ENCODE measurements at places on chromosomes 3 and 15.

GRCh38 chr15:71091601-71092000 is 23.7 kb upstream of the THSD4 start:
- DNase-seq = no peak

- DNase-seq = no peak
Measured at GRCh38 chr3:133167340-133168024, 129.3 kb downstream of the TMEM108 start.

GRCh38 chr3:52986938-52987337 is 58.9 kb downstream of the SFMBT1 start:
- DNase-seq = no peak

DNA sequence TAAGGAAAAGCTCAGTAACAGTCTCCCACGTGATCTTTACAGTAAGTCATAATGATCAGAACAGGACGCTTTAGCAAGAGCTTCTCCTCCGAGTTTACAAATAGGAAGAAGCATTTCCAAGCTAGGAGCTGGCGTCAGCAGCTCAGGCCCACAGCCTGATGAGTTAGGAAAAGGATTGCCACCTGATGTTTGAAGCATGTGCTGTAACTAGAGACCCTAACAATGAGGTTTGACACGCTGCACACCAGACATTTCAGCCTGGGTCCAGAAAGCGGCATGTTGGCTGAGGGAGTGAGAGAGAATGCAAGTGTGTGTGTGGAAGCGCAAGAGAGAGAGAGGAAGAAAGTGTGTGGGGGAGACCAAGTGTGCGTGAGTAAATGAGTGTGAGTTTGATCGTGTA is 47.3 kb downstream of the TLE3 start:
- no peak for DNase-seq

DNA sequence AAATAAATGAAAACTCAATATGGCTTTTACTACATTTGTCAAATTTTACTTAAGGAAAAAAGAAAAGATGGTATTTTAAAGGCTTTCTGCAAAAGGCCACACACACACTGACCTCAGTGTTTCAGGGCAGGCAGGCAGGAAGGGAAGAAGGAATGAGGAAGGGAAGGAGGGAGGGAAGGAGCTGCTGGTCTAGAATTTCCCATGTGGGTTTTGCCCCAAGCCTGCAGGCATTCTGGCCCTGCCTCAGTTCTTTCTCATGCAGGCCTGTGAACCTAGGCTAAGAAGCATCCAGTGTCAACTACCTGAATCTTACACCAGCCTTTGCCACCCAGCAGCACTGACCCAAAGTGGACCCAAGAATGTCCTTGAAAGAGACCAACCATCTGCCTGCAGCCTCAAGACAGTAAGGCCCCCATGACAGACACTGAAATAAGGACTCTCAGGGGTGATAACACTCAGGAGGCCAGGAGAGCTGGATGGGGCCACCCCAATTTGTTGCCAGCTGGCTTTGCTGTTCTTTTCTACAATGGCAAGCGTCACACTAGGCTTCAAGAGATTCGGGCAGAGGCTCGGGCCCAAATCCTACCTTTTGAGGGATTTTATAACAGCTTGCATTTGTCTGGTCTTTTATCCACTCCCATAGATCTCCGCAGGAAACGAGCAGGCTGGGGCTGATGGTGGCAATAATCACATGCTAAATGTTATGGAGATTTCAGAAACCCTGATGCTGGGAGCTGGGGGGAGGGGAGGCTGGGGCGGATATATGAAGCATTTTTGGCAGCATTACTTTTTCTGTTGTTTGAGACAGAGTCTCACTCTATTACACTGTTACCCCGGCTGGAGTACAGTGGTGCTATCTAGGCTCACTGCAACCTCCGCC is 51.4 kb downstream of the XXYLT1 start:
- DNase-seq = no peak

- no peak for DNase-seq
Measured at GRCh38 chr3:79490165-79491028, 277.4 kb downstream of the ROBO1 start.

DNA sequence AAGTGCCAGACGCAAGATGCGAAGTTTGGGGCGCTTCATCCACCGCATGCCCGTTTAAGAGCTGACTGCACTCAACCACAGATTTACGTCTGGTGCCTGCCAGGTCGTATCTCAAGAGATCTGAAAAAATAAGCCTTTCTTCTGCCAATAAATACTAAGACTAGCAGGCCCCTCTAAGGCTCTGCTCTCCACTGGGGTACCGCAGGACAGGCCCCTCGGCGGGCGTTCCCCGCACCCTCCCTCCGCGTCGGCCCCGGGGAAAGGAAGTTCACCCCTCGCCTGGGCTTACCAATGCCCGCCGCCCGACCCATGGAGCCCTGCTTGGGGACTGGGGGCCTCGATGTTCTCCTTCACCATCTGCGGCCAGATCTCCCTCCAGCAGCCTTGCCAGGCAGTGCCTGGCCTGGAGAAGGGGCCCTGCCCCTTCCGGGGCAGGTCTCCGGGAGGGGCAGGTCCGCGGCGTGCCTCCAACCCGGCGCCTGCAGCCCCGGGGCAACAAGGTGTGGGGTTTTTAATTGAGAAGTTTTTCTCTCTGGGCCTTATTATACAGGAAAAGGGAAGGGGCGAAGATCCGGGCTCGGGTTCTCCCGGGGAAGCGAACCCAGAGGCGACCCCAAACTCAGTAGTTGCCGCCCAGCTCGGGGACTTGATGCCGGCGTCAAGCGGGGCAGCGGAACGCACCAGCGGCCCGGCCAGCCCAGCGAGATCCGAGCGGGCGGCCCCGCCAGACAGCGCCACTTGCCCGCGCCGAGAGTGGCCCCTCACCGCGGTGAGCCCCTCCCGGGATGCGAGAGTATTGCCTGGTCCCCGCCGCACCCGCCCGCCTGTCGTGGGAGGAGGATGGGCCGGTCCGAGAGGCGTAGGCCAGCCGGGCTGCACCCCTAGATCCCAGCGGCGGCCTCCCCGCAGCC is 735 bp downstream of the GOLGA8B start:
- DNase-seq = no peak

- no peak for DNase-seq
Measured at GRCh38 chr15:86392874-86393273, 313.2 kb downstream of the AGBL1 start.

DNA sequence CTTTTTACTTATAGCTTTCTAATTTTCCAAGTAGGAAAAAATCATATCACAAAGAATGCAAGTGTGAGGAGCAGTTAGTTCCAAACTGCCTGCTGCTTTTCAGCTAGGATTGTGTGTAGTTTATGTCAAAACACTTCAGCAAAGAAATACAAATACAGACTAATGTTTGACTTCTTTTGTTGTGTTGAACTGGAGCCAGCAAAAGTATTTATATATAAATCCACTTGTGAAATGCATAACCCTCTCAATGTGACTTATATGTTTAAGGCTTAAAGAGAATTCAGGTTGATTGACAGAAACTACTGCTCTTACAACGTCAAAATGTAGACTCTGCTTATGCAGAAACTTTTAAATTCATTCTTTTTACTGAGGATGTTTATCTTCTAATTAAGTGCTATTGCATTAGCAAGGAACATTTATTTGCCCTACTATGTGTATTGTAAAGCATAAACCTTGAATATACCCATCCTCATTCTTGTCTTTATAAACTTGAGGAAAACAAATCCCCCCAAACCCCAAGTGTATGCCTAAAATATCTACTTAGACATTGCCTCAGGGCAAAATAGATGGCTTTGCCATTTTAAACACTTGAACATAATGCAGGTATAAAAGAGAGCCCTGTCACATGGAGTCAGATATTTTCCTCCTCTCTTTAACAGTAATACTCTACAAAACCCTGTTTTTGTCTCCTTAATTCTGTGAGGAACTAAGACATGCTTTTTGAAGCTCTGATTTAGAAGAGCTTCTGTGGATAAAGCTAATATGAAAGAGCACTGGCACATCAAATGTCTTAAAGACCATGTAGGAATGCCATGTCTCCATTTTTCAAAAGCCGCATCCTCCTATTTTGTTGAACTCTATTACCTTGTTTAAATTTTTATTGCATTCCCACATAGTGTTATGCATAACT is 302.8 kb upstream of the TBC1D5 start:
- DNase-seq = no peak

GRCh38 chr3:152184971-152185686 is 83.6 kb upstream of the MBNL1 start:
- DNase-seq = no peak

DNA sequence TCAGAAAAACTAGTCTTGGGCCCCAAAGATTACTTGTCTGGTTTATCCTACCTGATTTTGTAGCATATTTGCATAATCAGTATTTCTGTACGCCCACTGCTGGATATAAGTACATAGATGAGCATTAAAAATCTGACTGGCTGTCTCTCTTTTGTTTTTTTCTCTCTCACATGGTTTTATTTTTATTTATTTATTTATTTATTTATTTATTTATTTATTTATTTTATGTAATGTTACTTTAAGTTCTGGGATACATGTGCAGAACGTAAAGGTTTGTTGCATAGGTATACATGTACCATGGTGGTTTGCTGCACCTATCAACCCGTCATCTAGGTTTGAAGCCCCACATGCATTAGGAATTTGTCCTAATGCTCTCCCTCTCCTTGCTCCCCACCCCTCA is 31.9 kb downstream of the C2CD4B start:
- no peak for DNase-seq

DNA sequence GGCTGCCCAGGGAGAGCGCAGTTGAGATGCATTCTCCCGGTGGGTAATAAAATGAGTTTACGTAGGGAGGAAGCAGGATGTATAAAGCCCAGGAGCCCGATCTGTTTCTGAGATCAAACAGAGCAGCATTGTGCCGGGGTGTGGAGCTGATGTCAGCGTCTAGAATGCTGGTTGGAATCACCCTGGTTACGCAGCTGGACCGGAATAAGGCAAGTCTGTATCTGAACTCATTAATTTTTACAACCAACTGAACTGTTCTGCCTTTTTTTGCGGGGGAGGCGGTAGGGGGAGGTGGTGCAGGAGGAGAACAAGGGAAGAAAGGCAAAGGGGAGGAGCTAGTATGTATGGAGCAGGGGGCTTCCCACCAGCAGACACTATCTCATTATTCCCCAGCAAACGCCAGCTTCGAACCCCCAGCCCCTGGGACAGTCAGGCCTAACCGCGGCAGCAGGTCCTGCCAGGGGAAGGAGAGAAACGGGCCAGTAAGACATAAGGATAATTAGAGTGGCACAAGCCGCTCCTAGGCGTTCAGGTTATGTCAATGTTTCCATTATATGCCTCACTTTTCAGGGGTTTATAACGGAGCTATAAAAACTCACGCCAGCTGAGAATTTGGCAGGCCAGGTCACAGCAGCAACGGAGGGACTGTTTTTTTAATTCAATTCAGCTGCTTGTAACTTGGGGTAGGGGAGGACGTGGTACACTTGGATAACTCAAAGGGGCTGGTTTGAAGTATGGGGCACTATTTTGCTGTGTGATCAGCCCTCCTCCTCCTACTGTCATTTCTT is 175.3 kb upstream of the HES1 start:
- no peak for DNase-seq

DNA sequence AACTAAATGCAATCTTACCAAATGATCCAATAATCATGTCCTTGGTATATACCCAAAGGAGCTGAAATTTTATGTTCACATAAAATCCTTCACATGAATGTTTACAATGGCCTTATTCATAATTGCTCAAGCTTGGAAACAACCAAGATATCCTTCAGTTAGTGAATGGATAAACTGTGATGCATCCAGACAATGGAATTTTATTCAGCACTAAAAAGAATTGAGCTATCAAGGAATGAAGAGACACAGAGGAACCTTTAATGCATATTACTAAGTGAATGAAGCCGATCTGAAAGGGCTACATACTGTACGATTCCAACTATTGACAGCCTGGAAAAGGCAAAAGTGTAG is 168.4 kb downstream of the PDE8A start:
- no peak for DNase-seq

- no peak for DNase-seq
Measured at GRCh38 chr15:56045068-56045748, 51.8 kb upstream of the NEDD4 start.

- no peak for DNase-seq
Measured at GRCh38 chr3:54104084-54104483, 18.3 kb upstream of the CACNA2D3 start.

GRCh38 chr15:68028137-68028887 is 25.8 kb upstream of the PIAS1 start:
- no peak for DNase-seq

- no peak for DNase-seq
Measured at GRCh38 chr15:31523027-31523654, 196.5 kb downstream of the KLF13 start.

DNA sequence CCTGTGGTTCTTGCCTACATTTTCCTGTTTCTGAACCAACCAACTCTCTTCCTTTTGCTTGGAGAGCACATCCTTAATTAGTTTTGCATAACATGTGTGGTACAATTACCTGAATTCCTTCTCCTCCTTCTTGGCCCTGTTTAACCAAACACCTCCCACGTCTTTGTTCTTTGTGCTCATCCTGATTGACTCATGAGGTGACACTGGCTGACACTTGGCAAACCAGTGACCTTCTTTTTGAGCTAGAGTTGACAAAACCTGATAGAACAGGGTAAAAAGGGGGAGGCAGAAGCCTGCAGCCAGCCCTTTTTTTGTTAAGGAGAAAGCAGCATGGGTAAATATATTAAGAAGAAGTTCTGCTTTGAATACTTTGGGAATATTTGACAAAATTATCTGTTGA is 99.2 kb upstream of the SAMMSON start:
- no peak for DNase-seq

GRCh38 chr3:45075821-45076625 is 49.9 kb downstream of the CLEC3B start:
- DNase-seq = no peak

DNA sequence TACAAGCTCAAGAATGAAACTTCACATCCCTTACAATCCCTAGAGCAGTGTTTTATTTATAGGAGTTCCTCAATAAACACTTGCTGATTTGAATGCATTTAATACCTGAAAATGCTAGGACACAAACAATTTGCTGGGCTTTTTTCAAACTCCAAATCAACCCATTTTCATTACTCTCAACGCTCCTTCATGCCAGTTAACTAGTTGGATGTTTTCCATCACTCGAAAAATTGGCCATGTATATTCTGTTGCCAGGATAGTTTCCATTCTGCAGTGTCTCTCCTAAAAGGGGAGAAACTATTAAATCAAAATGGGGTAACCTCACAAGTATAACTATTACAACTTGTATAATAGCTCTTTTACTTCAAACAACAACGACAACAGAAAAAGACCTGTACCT is 1.2 kb downstream of the GBE1 start:
- DNase-seq = no peak

- no peak for DNase-seq
Measured at GRCh38 chr3:15440891-15441290, 13.5 kb downstream of the EAF1 start.

GRCh38 chr3:145739926-145740325 is 421.1 kb downstream of the PLOD2 start:
- no peak for DNase-seq

DNA sequence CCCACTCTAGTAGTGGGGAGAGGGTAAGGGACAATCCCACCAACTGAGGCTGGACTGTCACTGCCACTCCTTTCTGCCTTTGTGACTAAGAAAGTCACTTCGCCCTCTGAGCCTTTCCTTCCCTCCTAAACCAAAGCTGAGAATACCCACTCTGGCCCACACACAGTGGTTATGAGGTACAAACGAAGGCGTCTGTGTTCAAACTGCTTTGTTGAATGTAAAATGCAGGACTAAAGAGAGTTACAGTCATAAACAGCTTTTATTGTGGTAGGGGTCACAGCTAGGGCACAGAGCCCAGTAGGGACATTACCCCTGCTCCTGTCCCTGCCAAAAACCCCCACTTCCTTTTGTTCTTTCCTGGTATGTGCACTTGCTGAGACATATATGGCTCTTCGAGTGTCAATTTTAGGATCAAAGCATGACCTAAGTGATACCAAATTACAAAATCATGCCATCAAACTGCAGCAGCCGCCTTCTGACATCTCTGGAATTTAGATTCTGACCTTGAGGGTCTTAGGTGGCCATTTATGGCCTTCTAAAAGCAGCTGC is 45.1 kb downstream of the CTDSPL start:
- no peak for DNase-seq

- no peak for DNase-seq
Measured at GRCh38 chr15:100856867-100857266, 22.8 kb upstream of the ALDH1A3 start.

All from SHP77 (cell line).